ENCODE measurements at places on chromosomes 6 and 20. TPM values are rescaled to one million over a fixed set of nuclear protein-coding genes. Genes with fewer than 3 reads are reported as not detected.

MARCKS gene
- 54.2 TPM for polyA plus RNA-seq

SLC24A3 gene
- polyA plus RNA-seq: 3.5 TPM

DNA sequence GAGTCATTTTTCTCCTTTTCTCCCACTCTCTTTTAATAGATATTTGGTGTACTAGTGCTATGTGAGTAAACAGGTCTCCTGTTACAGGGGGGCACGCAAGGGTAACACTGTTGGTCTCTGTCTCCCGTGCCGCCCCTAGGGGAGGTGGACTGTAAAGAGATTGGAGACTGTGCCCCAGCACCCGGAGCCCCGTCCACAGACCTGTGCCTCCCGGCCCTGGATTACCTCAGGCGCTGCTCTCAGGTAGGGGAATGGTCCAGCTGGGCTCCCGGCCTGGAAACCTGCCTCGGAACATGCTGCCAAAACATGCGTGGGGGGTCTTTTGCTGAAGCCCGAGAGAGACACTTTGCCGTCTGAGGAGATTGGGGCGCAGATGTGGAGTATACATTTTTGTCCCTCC lies 66.4 kb upstream of the SMIM28 start:
- no peak overlapping the region for H3K4me3 ChIP-seq
- no peak overlapping the region for H3K27ac ChIP-seq
- no peaks in the 10 kb centered on the region for H3K27me3 ChIP-seq
- no peak for DNase-seq
- peaks cover 10% of the 10 kb centered on the region for H3K4me1 ChIP-seq
- peaks cover 7% of the 10 kb centered on the region for H3K36me3 ChIP-seq

MYBL2 gene
- polyA plus RNA-seq: 9.5 TPM

- no peak overlapping the region for H3K27ac ChIP-seq
- peaks cover 7% of the 10 kb centered on the region for H3K4me1 ChIP-seq
- H3K4me3 ChIP-seq: no peak overlapping the region
- no peaks in the 10 kb centered on the region for H3K36me3 ChIP-seq
- H3K27me3 ChIP-seq: no peaks in the 10 kb centered on the region
Observed at GRCh38 chr6:166387642-166388289, 5.0 kb upstream of the MPC1 start.

GRCh38 chr20:11047559-11047958 lies 373.8 kb upstream of the JAG1 start:
- H3K27me3 ChIP-seq: no peaks in the 10 kb centered on the region
- DNase-seq: no peak
- no peaks in the 10 kb centered on the region for H3K4me1 ChIP-seq
- no peak overlapping the region for H3K4me3 ChIP-seq
- H3K27ac ChIP-seq: no peak overlapping the region

ZNF512B gene
- polyA plus RNA-seq: 6.3 TPM

GRCh38 chr6:1870932-1871331 lies 261.2 kb downstream of the FOXC1 start:
- no peaks in the 10 kb centered on the region for H3K27me3 ChIP-seq
- no peaks in the 10 kb centered on the region for H3K36me3 ChIP-seq
- no peak overlapping the region for H3K4me3 ChIP-seq
- H3K27ac ChIP-seq: no peak overlapping the region
- DNase-seq: no peak

DNA sequence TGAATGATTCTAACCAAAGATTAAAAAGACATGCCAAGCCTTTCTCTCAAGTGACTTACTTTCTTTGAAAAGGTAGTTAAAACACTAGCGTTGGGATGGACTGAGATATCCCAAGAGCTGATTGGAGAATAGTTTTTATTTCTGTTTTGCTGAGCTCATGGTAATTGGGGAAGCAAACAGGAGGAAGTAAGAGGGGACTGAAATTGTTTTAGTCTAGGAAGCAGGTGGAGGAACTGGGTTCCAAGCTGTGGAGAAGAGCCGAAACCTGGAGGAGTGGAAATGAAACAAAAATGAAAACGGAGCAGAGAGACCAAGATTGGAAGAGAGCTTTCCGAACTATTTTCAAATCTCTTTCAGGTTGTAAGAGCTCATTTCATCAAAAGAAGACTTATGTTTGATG lies 59.9 kb upstream of the TENT5A start:
- H3K4me1 ChIP-seq: peaks cover 12% of the 10 kb centered on the region
- H3K4me3 ChIP-seq: no peak overlapping the region
- H3K36me3 ChIP-seq: no peaks in the 10 kb centered on the region
- no peak overlapping the region for H3K27ac ChIP-seq
- DNase-seq: no peak

HLA-DPB1 gene
- polyA plus RNA-seq: 51.1 TPM

GRCh38 chr6:21742238-21742660 lies 148.7 kb downstream of the SOX4 start:
- no peak overlapping the region for H3K4me3 ChIP-seq
- peaks cover 35% of the 10 kb centered on the region for H3K4me1 ChIP-seq
- H3K27me3 ChIP-seq: no peaks in the 10 kb centered on the region
- no peak for DNase-seq
- no peaks in the 10 kb centered on the region for H3K36me3 ChIP-seq
- H3K27ac ChIP-seq: no peak overlapping the region

DNA sequence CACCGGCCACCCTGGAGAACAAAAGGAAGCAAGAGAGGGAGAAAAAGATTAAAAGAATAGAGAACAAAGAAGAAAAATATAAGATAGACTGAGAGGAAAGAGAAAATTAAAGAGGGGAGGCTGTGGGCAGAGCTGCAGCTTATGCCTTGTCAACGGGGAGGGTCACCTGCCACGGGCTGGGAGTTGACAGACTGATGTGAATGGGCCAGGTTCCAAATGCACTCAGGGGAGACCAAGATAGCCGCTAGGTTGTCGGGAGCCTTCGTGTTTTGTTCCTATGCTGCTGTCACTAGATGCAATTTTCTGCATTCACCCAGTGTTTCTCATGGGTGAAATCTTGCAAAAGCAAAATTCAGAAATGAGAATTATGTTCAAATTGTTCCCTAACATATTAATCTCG lies 119.6 kb upstream of the MTHFD1L start:
- no peak overlapping the region for H3K27ac ChIP-seq
- no peaks in the 10 kb centered on the region for H3K4me1 ChIP-seq
- no peaks in the 10 kb centered on the region for H3K36me3 ChIP-seq
- no peak overlapping the region for H3K4me3 ChIP-seq
- peak; percentile 36 for DNase-seq
- no peaks in the 10 kb centered on the region for H3K27me3 ChIP-seq

DNA sequence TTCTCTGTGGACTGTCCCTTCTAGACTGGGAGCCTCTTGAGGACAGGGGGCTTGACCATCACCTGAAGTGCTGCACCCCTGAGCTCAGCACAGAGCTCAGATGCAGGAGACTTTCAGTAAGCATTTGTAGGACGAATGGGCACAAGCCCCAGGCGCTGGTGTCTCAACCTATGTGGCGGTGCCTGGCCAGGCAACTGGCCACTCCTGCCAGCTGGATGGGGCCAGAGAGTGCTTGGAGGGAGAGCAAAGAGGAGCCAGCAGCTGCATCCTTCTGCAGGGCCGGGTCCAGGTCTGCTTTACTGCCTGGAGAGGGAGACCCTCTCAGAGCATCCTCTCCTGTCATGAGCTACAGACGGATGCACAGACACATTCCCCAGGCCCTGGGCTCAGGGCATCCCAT lies 4.5 kb downstream of the PHACTR3 start:
- no peak for DNase-seq
- H3K4me1 ChIP-seq: peaks cover 15% of the 10 kb centered on the region
- H3K27ac ChIP-seq: no peak overlapping the region
- H3K36me3 ChIP-seq: no peaks in the 10 kb centered on the region
- peaks cover 74% of the 10 kb centered on the region for H3K27me3 ChIP-seq
- H3K4me3 ChIP-seq: no peak overlapping the region

GRCh38 chr20:53130795-53131194 lies 158.6 kb downstream of the TSHZ2 start:
- H3K4me3 ChIP-seq: no peak overlapping the region
- H3K36me3 ChIP-seq: no peaks in the 10 kb centered on the region
- no peaks in the 10 kb centered on the region for H3K27me3 ChIP-seq
- H3K27ac ChIP-seq: no peak overlapping the region

BACH2 gene
- 0.25 TPM for polyA plus RNA-seq

MEI4 gene
- not detected for polyA plus RNA-seq

DNA sequence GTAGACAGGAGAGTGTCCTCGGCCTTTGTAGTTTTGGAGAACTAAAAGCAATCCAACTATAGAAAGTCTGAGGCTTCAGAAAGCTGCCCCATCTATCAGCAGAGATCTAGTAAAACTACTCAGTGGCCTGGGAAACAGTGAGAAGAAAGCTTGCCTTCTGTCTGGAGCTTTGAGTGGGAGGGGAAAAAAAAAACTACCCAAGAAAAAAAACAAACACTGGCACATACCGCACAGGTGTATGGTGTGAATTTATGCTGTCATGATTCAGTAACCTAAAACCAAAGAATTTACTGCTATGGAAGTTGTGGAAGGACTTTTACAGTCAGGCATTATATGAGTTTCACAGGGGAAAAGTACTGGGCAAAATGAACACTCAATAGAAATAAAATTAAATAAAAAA lies 280.5 kb downstream of the ADGRB3 start:
- no peaks in the 10 kb centered on the region for H3K4me1 ChIP-seq
- no peak overlapping the region for H3K27ac ChIP-seq
- H3K27me3 ChIP-seq: no peaks in the 10 kb centered on the region
- DNase-seq: no peak
- no peak overlapping the region for H3K4me3 ChIP-seq

DNA sequence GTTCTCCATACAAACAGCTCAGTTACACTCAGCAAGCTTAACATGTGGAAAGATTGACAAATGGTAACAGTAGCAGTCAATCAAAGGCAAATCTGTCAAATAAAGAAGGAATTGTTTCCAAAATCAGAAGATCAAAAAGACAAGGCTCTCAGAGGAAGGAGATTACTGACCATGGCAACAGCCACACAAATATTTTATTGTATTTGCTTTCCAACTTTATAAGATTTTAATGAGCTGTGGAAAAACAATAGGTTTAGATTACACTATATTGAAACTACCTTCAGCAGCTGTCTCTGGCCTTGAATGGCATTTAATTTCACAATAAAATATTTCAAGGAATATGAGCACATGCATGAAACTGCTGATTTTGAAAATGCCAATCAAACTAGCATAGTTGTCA lies 1143.9 kb upstream of the GJE1 start:
- no peak for DNase-seq
- no peaks in the 10 kb centered on the region for H3K4me1 ChIP-seq
- H3K27ac ChIP-seq: no peak overlapping the region

- no peaks in the 10 kb centered on the region for H3K36me3 ChIP-seq
- H3K27me3 ChIP-seq: no peaks in the 10 kb centered on the region
- no peak for DNase-seq
- H3K4me3 ChIP-seq: no peak overlapping the region
- no peak overlapping the region for H3K27ac ChIP-seq
Observed at GRCh38 chr6:122730775-122731386, 48.6 kb upstream of the FABP7 start.

DNA sequence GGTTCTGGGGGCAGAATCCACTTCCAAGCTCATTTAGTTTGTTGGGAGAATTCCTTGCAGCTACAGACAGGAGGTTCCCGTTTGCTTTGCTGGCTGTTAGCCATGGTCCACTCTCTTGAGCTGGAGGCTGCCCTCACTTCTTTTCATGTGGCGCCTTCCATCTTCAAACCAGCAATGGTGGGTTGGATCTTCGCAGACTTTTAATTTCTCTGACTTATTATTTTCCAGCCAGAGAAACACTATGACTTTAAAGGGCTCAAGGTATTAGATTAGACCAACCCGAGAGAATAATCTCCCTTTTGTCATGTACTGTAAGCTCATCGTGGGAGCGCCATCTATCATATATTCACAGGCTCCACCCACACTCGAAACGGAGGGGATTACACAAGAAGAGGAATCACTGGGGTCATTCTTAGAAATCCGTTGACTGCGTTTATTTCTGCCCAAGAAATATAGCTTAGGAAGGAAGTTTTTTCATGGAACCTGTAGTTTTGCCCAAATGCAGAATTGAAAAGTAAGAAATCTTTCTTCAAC lies 38.9 kb downstream of the SAMD5 start:
- H3K36me3 ChIP-seq: no peaks in the 10 kb centered on the region
- no peaks in the 10 kb centered on the region for H3K27me3 ChIP-seq
- DNase-seq: no peak
- no peak overlapping the region for H3K27ac ChIP-seq

DNA sequence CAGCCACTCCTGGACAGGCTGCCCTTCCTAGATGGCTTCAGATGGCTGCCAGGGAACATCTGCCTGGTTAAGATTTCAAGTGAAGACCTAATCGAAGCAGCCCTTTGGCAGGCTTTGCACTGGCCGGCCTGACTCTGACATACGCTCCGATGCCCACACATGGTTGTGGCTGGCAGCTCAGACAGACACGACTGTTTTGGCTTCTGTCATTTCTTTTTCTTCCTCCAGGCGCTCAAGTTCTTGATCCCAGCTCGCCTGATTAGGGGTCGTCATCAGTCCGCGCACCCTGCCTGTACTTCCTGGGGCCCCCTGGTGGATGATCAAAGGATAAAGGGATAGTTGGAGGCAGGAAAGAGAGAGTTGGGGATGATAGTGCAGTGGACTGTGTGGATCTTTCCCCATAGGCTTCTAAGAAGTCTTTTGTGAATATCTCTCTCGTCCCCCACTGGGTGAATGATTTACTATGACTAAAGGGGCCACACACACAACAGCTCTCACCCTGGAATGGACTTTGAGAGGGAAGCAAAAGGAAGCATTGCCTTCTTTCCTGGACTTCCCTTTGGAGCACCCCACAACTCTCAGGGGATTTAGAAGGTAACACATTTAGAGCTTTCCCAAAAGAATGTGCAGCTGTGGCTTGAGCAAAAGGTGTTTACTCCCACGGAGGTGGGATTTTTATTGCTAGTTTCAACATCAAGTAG lies 21.4 kb upstream of the TRAM2 start:
- no peaks in the 10 kb centered on the region for H3K36me3 ChIP-seq
- H3K27ac ChIP-seq: peak overlapping the region; percentile 78
- no peaks in the 10 kb centered on the region for H3K27me3 ChIP-seq
- H3K4me1 ChIP-seq: no peaks in the 10 kb centered on the region
- peak; percentile 46 for DNase-seq
- H3K4me3 ChIP-seq: no peak overlapping the region

C20orf202 gene
- not detected for polyA plus RNA-seq

GRCh38 chr6:23073821-23074220 lies 504.5 kb downstream of the HDGFL1 start:
- no peaks in the 10 kb centered on the region for H3K4me1 ChIP-seq
- H3K4me3 ChIP-seq: no peak overlapping the region
- H3K27me3 ChIP-seq: no peaks in the 10 kb centered on the region
- no peak overlapping the region for H3K27ac ChIP-seq
- H3K36me3 ChIP-seq: no peaks in the 10 kb centered on the region

DNA sequence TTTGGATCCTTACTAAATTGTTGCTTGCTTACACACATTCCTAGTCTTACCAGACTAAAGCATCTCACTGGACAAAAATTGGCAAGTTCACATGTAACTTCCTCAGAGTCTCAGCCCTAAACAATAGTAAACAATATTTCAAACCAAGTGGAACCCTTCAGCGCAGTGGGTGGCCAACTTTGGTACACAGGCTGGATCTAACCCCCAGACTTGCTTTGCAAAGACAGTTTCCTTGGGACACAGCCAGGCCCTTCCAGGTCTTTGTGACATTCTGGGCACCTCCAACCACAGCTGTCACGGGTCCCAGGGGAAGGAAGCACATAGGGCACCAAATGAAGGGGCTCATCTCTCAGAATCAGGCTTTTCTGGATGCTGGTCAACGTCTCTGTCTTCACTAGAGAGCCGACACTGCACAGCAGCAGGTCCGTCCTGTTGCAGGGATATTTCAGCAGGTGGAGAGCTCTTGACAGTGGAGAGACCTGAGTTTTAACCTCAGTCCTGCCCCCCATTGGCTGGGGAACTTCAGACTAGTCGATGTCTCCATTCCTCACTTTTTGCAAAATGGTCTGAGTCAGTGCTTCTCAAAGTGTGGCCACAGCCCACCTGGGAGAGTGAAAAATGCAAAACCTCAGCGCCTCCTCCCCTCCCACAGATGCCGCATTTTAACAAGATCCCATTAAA lies 91.4 kb downstream of the BFSP1 start:
- peaks cover 12% of the 10 kb centered on the region for H3K4me1 ChIP-seq
- DNase-seq: no peak
- H3K27me3 ChIP-seq: no peaks in the 10 kb centered on the region
- no peaks in the 10 kb centered on the region for H3K36me3 ChIP-seq

Data from stomach (tissue), 19 donors.